ENCODE measurements at places on chromosomes 7 and 10. TPM values are rescaled to one million over a fixed set of nuclear protein-coding genes. Genes with fewer than 3 reads are reported as not detected.

Gene CABCOCO1
- 0.06 TPM for total RNA-seq

Gene SNX10
- 6.2 TPM for total RNA-seq

Gene STMP1
- 9.6 TPM for total RNA-seq

Gene WASHC2A
- 62.1 TPM for total RNA-seq

Gene OR2A7
- not detected for total RNA-seq

Gene RBP4
- total RNA-seq = not detected

Gene CCM2
- total RNA-seq = 64.1 TPM

Gene SPDYE6
- 0.06 TPM for total RNA-seq

Gene RNF32
- total RNA-seq = 0.25 TPM

Gene ICA1
- 25.3 TPM for total RNA-seq

Gene TLL2
- total RNA-seq = 0.06 TPM

Gene PLEKHS1
- not detected for total RNA-seq

Gene TMEM178B
- total RNA-seq = 0.06 TPM

Gene CPED1
- total RNA-seq = 2.2 TPM

Gene SEC61A2
- total RNA-seq = 2.6 TPM

Gene CTNNA3
- total RNA-seq = not detected

Gene NRG3
- total RNA-seq = 10.6 TPM

Gene TRIM50
- not detected for total RNA-seq

Gene GARIN1A
- total RNA-seq = 0.16 TPM

Gene FBXL13
- total RNA-seq = 0.32 TPM

Gene SLC29A4
- total RNA-seq = 3.0 TPM

Gene SFRP4
- not detected for total RNA-seq

Gene ZSCAN25
- total RNA-seq = 9.6 TPM

Gene PLAU
- total RNA-seq = 31.4 TPM

Gene HPSE2
- total RNA-seq = not detected

Gene DNA2
- total RNA-seq = 8.3 TPM

Gene PSMC2
- total RNA-seq = 219 TPM

Gene IDI2
- total RNA-seq = not detected

Gene EPHB6
- total RNA-seq = not detected

Gene SKIDA1
- total RNA-seq = 0.97 TPM

Gene DYNC1I1
- 31.3 TPM for total RNA-seq

Gene ITGA8
- 0.25 TPM for total RNA-seq

Gene LMBR1
- total RNA-seq = 141 TPM

Gene OR2A1
- total RNA-seq = not detected

Gene MRC1
- total RNA-seq = 2.1 TPM

Gene HOXA4
- total RNA-seq = 0.57 TPM

Gene FAM241B
- 0.88 TPM for total RNA-seq

Gene DDX21
- total RNA-seq = 46.5 TPM

Gene RELN
- total RNA-seq = 899 TPM

Gene PRF1
- not detected for total RNA-seq

Gene CPVL
- 7.0 TPM for total RNA-seq

Gene LGI1
- not detected for total RNA-seq

Gene FIGNL1
- total RNA-seq = 33.4 TPM

Gene PPP1R3C
- total RNA-seq = 0.57 TPM

Gene GRM3
- total RNA-seq = not detected

Gene AKR1B15
- total RNA-seq = not detected

Gene SSC4D
- 0.44 TPM for total RNA-seq

Gene PKD2L1
- not detected for total RNA-seq

Gene SH3PXD2A
- total RNA-seq = 2.9 TPM

Gene HGF
- total RNA-seq = 0.82 TPM

Gene CALY
- not detected for total RNA-seq

Gene VOPP1
- total RNA-seq = 156 TPM

Gene ANK3
- total RNA-seq = 0.49 TPM
